ENCODE measurements at places on chromosomes 2 and 18.

- no peak for DNase-seq
These were observed 40.7 kb upstream of the TANK start for GRCh38 chr2:161119483-161119882.

- DNase-seq = no peak
These were observed 244.7 kb downstream of the KCNS3 start for GRCh38 chr2:18123211-18123570.

DNA sequence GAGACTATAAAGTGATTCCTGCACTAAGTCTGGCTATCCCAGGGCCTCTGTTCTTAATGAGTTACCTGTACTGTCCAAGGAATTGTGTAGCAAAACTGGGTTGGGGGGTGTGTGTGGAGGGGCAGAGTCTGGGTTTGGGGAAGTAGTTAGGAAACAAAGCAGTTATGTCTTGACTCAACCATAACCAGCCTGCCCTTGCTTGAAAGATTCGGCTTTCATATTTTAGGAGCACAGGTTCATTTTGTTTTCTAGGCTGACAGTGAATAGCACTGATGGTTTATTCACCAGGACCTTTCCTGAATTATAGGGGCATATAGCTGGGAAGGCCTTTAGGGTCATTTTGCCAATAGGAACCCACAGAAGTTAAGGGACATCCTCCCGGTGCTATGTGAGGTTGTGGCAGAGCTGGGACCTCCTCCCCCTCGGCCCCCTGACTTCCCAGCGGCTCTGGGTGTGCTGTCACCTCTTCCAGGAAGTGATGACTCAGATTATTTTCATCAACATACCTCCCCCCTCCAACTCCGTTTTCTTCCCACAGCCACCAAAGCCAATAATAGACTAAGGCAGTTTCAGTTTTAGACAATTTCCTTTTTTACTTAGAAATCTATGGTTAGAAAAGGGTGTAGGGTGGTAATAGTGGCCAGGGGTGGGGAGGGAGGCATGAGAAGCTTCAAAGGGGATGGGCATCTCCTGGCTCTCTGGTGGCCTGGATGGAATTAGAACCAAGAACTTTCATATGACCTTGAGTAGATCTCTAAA lies 44.8 kb downstream of the SETBP1 start:
- DNase-seq = peak; percentile 52

- no peak for DNase-seq
These were observed 30.8 kb downstream of the AOX1 start for GRCh38 chr2:200616656-200617055.

DNA sequence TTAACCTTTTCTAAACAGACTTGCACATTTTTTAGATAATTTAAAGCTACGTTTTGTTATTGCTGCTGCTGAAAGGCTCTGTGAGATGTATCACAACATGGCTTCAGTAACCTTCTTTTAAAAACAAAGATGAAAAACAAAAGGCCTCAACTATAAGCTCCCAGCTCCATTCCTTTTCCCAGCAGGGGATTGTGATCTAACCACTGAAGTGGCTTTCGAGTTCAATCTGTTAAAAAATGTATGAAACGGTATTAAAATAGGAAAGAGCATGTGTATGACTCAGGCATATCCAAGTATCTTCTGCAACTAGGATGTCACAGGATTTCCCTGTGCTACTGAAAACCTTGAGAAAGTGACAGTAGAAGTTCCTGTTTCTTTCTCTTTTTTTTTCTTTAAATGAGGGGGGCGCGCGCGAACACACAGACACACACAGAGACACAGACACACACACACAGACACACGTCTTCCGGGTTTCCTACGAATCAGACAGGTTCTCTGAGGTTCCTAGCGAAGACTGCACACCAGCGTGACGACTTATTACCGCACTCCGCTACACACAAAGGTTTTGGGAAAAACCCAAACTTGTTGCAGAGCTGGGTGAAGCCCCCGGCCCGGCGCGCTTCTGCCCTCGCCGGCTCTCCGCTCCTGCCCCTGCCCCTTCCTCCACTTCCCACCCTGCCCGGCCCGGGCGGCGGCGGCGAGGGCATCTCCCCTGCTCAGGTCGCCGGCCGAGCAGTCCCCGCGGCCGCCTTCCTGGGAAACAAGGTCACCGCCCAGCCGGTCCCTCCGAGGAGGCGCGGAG lies 86.8 kb downstream of the RBMS1 start:
- DNase-seq = peak; percentile 52

DNA sequence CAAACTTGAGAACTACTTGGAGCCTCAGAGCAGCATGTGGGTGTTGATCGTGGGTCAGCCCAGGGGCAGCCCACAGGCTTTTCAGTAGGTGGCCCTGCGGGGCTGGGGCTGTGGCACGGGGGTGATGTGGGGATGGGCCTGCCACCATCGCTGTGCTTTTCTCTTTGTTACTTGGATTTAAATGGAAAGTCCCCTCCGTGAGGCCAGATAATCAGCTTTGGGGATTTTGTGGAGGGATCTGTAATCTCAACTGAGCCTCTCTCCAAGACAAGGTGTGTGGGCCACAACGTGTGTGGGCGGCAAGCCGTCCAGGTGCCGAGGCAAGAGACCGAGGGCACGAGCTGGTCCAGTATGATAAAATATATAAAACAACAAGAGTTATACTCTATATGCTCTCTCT lies 16.7 kb downstream of the COLEC11 start:
- no peak for DNase-seq

GRCh38 chr18:11516751-11517503 lies 92.5 kb upstream of the SLC35G4 start:
- no peak for DNase-seq

DNA sequence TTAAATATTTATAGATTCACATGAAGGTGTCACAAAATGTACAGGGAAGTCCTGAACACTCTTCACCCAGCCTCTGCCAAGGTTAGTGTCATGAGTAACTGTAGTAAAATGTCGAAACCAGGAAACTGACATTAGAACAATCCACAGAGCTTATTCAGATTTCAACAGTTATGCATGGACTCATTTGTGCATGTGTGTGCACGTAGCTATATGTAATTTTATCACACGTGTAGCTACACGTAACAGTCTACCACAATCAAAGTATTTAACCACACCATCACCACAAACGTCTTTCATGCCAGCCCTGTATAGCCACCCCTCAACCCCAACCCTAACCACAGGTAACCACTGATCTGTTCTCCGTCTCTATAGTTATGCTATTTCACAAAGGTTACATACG lies 211.7 kb upstream of the REV1 start:
- no peak for DNase-seq

- DNase-seq = no peak
These were observed 387.6 kb downstream of the FIGN start for GRCh38 chr2:163347982-163348856.

- DNase-seq = no peak
These were observed 96.8 kb upstream of the MBOAT2 start for GRCh38 chr2:9100080-9100876.

- no peak for DNase-seq
These were observed 500.0 kb upstream of the SETBP1 start for GRCh38 chr18:44180683-44181082.

- no peak for DNase-seq
These were observed 47.9 kb downstream of the DOCK10 start for GRCh38 chr2:224994242-224994823.

DNA sequence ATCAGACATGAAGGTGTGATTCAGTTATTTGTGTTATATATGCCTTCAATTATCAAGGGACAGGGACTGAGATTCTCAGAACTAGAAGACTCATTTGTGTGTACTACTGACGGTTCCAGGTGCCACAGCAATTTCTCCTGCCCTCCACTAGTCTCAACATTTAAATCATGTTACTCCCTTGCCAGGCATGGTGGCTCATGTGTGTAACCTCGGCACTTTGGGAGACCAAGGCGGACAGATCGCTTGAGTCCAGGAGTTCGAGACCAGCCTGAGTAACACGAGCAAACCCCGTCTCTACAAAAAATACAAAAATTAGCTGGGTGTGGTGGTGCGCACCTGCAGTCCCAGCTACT lies 1.1 kb downstream of the CNDP2 start:
- no peak for DNase-seq

GRCh38 chr2:217614498-217614897 lies 388.3 kb downstream of the TNS1 start:
- no peak for DNase-seq

DNA sequence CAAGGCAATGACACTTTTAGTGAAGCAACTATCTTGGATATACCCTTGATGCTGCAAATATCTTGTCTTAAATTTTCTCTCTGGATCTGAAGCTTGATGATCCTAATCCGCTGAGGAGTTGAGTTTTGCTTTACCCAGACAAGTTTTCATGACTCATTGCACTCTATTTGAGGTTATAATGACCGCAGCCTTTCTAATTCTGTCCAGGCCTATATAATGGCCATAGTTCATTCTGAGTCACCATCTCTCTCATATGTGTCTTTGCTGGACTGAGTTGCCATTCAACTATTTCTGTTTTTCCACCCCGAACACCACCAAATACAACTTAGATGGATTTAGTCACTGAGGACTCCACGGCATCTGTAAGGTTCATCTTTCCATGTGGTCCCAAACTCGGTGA lies 802.1 kb upstream of the FAM98A start:
- DNase-seq = no peak

DNA sequence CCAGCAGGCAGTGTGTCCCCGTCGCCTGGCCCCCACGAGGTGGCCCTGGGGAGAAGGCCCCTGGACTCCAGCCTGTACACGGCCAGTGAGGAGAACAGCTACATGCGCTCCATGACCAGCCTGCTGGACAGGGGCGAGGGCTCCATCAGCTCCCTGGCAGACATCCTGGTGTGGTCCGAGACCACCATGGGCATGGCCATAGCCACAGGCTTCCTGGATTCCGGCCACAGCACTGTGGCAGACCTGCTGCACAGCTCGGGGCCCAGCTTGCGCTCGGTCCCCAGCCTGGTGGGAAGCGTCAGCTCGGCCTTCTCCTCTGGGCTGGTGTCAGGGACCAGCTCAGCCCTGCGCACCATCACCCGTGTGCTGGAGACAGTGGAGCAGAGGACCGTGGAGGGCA lies 1.0 kb downstream of the TEX44 start:
- DNase-seq = no peak

- DNase-seq = no peak
These were observed 25.7 kb upstream of the SERPINB7 start for GRCh38 chr18:63749489-63749888.
